Naive thymus-derived CD8-positive, alpha-beta T cell (primary cell): ENCODE measurements at places on chromosomes 7 and 10. TPM values are rescaled to one million over a fixed set of nuclear protein-coding genes. Genes with fewer than 3 reads are reported as not detected.

- no peak for DNase-seq
Measured at GRCh38 chr7:88003581-88003980, 69.5 kb downstream of the ADAM22 start.

The MXI1 gene
- 37.7 TPM for total RNA-seq

DNA sequence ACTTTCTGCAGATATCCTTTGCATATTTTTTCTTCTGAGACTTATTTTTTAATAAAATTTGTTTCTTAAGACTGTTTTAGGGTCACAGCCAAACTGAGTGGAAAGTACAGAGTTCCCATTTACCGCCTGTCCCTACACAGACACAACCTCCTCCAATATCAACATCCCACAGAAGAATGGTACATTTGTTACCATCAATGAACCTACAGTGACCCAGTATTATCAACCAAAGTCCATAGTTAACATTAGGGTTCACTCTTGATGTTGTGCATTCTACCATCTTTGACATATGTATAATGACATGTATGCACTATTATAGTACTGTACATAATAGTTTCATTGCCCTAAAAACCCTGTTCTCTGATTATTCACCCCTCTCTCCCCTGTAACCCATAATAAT, 14.6 kb upstream of the REEP3 start:
- DNase-seq: no peak

- DNase-seq: no peak
Measured at GRCh38 chr10:35435824-35436223, 99.5 kb downstream of the CCNY start.

DNA sequence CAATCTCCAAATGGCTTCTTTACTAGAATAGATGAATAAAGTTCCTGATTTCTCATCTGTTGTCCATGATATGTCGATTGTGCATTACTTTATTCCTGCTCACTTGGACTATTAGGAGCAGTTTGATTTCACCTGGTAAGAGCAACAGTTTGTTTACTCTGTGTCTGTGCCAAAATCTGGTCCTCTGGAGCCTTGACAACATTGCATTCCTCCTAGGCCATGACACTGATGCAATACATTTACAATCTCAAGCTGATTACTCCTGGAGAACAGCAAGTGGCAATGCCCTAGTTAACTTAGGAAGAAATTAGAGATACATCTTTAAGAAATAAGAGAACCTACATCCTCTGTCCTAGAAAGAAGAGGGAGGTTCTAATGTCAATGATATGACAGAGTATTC, 71.8 kb downstream of the SGCE start:
- no peak for DNase-seq
